ENCODE measurements at places on chromosomes 4 and X.
A peak's percentile ranks its signal among the peaks of the same experiment; 100 is the strongest.

- no peak for DNase-seq
Measured at GRCh38 chr4:95572304-95572991, 23.7 kb upstream of the UNC5C start.

- DNase-seq: peak; percentile 30
Measured at GRCh38 chrX:72201836-72202536, 20.4 kb downstream of the PIN4 start.

DNA sequence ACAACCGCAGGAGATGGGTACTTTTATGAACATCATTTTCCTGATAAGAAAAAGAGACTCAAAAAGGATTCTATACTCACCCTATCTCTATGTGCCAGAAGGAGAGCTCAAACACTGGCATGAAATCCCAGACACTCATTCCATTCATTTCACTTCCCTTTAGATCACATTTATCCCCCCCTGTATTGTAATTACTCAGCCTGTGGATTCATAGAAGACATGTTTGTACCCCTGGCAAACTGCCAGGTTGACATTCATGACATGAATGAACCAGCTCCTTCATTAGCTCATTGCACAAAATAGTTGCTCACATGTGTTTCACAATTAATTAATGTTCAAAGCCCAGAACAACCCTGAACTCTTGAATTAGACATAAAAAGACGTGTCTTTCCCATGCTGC is 4.9 kb downstream of the SMR3A start:
- DNase-seq: no peak

GRCh38 chrX:101958139-101958538 is 26.3 kb upstream of the ZMAT1 start:
- no peak for DNase-seq

GRCh38 chr4:118290951-118291350 is 61.9 kb downstream of the PRSS12 start:
- no peak for DNase-seq

DNA sequence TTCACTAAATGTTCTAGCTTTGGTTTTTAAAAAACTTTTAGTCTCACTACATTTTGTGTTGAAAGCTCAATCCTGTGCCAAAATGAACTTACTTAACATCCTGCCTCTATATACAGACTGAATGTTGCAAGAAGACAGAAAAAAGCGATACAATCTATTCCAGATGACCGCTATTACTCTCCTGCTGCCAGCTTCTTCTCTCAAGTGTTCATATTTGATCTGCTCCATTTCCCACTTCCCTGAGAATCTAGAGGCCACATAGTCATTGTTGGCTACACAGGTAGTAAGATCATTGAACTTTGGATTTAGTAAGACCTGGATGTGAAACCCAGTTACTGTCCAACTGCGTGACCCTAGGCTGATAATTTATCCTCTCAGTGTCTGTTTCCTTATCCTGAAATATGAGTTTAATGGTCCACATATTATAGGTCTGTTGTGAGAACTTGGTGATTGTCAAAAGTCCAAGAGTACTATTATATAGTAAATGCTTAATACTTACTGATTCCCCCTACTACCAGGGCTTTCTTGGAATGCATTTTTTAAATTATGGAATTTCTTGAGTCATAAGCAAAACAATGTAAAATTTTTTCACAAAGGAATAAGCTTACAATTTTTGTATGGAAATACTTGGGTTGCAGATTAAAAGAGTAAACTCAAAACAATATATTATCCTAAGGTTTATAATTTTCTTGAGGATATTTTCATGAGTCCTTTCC is 976.8 kb upstream of the ADGRL3 start:
- DNase-seq: no peak

DNA sequence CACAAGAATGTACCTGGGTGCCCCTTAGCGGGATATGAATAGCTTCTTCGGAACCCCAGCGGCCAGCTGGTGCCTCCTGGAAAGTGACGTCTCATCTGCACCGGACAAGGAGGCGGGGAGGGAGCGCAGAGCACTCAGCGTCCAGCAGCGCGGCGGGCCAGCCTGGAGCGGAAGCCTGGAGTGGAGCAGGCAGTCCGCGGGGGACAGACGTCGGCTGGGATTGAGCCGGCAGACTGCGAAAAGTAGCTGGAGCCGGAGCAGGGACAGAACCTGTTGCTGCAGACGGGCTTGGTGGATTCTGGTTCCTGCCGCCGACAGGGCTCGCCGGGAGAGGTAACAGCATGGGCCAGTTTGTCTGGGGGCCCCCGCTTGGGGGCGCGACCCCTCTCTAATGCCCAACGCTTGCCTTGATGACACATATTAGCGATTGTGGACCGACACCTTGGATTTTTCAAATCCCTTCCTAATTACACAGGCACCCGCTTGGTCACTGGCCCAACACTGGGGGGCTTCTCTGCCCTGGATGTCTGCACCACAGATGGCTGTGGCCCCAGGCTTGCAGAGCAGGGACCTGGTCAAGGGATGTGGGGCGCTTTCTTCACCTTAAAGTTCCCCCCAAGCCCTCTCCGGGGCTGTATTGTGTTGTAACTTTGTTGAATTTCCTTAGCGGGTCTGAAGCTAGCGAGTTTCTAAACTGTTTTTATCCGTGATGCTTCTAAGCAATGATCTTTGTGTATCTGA is at the start of gene NPFFR2:
TSS of gene NPFFR2 (plus strand) at position 133 of the 741 bp plus-strand sequence. CDS start 96,592 bp downstream, outside the sequence.
- DNase-seq: no peak

DNA sequence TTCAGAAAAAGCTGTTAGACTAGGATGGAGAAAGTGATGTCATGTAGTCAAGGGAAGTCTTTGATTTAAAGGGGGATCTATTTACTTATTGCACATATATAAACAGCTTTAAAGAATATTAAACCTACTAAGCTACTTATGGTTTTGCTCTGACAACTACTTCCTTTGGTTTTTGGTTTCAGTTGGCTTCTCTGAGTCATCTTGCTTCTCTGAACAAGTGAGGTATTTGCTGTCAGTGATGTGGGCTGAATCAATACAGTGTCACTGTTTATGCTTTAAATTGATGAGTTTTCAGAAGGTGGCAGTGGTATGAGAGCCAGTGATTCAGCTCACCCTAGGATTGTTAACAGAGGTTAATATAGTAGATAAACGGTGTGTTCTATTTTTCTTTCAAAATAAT is 75.1 kb downstream of the CEP44 start:
- peak; percentile 15 for DNase-seq

DNA sequence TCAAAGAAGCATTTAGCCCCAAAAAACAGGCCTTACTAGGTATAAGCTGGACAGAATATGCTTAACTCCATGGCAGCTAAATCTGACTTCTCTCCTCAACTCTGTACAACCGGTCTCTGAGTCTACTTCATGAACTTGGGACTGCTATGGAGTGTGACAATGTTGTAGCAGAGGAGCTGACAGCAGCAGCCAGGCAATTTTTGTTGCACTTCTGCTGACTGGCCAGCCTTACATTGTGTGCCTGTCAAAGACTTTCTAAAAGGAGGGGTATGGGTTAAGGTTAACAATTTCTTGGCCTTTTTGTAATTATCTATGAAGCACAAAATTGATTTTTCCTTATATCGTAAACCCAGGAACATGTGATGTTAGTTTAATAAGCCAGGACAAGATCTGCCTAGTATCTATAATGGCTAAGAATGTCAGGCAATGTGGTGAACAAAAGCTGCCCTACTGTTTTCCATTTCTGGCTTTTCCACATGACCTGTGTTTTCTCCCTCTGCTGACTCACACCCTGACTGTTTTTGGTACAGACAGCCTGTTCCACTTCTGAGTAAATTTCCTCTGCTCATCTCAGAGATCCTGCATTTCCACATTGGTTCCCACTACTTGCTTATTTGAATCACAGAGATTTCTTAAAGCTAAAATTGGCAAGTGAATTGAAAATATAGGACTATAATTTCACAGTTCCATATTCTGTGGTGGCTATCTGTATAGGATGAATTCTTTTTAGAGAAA is 9.3 kb downstream of the NOX1 start:
- no peak for DNase-seq

DNA sequence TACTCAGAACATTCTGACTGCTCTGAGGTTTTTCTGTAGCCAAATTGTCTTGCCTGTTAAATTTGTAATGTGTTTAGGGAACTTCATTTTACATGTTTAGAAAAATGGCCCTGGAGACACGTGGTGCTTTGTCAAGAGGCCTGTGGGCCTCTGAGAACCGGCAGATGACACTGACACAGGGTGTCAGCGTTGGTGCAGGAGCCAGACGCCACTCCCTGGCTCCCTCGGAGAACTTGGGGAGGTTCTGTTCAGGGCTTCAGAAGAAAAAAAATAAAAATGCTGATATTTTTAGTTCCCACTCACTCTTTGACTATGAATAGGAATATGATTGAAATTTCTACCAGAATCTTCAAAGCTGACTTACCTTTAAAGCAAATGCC is 190.9 kb upstream of the GATB start:
- DNase-seq: no peak

- DNase-seq: no peak
Measured at GRCh38 chrX:25344161-25344936, 328.6 kb upstream of the ARX start.

DNA sequence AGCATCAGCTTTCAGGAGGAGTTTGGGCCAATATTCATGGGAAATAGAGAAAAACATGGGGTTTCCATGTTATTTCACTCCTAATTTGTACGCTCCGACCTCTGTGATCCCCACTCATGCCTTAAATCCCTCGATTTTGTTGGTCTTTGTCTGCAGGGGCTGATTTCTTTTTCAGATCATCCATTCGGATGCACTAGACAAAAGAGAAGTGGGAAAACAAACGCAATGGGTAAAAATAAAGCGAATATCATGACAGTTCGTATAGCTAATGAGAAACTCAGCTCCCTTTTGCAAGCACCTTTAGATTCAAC is 139.1 kb upstream of the PLAC1 start:
- no peak for DNase-seq

- DNase-seq: no peak
Measured at GRCh38 chrX:39822133-39822748, 275.5 kb downstream of the BCOR start.

DNA sequence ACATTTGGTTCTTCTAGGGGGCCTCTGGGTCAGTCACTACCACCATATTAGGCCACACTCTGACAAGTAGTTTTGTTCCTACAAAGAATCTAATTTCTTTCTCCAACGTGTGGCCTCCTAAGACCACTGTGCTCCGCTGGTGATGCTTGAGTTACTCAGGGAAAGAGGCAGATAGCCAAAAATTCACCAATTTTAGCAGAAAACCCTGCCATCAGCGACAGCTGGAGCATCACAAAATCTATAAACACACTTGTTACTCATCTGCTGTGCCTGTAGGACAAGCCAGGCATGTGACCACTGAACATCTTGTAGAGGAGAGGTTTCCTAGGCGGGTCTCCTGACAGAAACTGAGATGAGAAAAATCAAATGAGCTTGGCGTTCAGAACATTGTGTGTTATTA is 105.4 kb downstream of the SYNPO2 start:
- peak; percentile 87 for DNase-seq

- no peak for DNase-seq
Measured at GRCh38 chr4:19128176-19128575, 1106.6 kb upstream of the LCORL start.

GRCh38 chrX:124085063-124085462 is 123.6 kb downstream of the STAG2 start:
- no peak for DNase-seq

- DNase-seq: no peak
Measured at GRCh38 chr4:138728566-138728965, 287.0 kb upstream of the NOCT start.

- DNase-seq: no peak
Measured at GRCh38 chr4:12041828-12042227, 613.1 kb upstream of the HS3ST1 start.

GRCh38 chr4:142181021-142181420 is 544.6 kb downstream of the IL15 start:
- no peak for DNase-seq

- no peak for DNase-seq
Measured at GRCh38 chr4:75302648-75303047, 211.6 kb downstream of the RCHY1 start.

GRCh38 chrX:67619253-67619652 is 75.4 kb downstream of the AR start:
- DNase-seq: no peak

DNA sequence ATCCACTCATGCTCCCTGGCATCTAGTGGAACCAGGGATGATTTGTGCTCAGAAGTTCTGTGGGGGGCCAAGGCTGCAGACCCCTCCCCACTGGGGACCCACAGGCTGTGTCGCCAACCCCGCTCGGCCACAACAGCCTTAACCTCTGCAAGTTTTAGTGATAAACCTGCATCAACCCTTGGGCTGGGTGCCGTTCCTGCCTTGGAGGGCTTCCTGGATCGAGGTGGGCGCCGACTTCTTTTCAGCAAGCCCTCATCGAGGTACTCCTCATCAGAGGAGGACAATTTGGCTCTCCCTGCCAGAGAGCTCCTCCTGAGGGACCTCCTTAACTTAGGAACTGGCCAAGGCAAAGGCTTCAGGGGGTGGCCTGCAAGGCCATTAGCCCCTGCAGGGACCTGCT is 1.9 kb downstream of the SOWAHB start:
- no peak for DNase-seq
